Hematopoietic multipotent progenitor cell treated with erythropoietin and hydrocortisone succinate and interleukin-3 and kit ligand, for 17 days (in vitro differentiated cells): ENCODE measurements at places on chromosomes 2 and 18.

GRCh38 chr2:157442636-157443035, 1.3 kb downstream of the CYTIP start:
- no peak for DNase-seq

- DNase-seq = no peak
Measured at GRCh38 chr2:139585101-139585500, 804.9 kb upstream of the NXPH2 start.

GRCh38 chr2:40037303-40037702, 258.2 kb upstream of the THUMPD2 start:
- DNase-seq = no peak

DNA sequence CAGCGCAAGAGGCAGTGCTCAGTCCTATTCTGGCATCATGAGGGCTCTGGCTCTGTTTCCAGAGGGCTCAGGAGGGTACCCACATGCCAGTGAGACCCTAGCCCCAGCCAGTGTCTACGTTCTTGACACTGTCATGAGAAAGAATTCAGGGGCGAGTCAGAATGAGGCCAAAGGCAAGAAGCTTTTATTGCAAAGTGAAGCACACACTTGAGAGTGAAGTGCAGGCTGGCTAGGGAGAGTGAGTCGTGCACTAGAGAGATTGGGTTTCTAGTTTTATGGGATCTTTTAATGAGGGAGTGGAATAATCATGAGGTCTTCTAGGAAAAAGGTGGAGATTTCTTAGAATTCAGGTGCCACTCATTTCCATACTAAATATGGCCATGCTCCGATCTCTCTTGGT, 164.1 kb downstream of the DCDC2C start:
- DNase-seq = no peak

GRCh38 chr2:56523816-56524215, 340.0 kb downstream of the CCDC85A start:
- DNase-seq = no peak
